ENCODE measurements at places on chromosomes 12 and 14.

DNA sequence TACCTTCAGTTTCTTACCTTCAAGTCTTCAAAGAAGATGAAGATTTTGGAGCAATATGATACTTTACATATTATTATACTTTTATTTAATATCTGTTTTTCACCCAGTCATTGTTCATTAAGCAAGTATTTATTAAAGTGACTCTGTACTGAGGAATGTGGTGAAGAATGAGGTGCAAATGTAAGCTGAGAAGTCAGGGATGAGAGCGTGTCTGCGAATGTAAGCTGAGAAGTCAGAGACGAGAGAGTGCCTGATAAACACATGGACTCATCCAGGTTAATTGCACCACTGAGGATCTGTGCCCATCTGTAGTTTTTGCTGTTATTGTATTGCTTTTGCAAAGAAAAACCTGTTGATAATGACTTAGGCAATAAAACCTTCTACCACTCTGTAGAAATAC lies 211.9 kb upstream of the FAR2 start:
- DNase-seq, result peak; percentile 72

GRCh38 chr14:67564236-67564635 lies 31.1 kb downstream of the PLEKHH1 start:
- no peak for DNase-seq

- DNase-seq, result no peak
Observed at GRCh38 chr12:7197841-7198240, 8.4 kb downstream of the PEX5 start.

DNA sequence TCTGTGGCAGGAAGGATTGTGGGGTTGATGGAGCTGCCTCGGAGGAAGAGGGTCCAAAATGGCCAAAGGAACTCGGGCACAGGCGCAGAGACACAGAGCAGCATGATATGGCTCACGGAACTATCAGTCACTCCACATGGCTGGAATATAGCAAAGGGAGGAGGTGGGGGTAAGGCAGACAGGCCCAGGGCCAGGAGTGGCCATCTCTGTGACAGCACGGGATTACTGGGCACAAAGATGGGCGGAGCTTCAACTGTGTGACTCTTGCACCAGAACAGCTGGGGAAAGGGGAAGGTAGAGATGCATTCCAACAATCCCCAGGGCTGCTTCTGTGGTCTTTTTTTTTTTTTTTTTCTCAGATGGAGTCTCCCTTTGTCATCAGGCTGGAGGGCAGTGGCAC lies 24.8 kb upstream of the EML1 start:
- peak; percentile 38 for DNase-seq

DNA sequence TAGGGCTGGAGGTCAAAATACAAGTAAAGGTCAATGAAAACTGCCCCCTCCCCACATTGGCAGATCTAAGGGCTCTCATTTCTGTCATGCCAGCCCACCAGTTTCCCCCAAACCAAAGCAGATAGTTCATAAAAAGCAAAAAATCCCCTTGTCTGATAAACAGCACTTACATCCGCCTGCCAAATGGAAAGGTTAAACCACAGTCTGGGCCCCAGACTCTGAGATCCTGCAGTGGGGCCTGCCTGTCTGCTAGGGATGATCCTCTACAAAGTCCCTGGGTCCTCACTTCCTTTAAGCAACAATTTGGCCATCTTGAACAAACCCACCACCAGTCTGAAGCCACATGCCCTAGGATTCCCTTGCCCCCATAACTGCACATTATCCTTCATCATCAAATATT lies 9.7 kb upstream of the RPS26 start:
- no peak for DNase-seq

DNA sequence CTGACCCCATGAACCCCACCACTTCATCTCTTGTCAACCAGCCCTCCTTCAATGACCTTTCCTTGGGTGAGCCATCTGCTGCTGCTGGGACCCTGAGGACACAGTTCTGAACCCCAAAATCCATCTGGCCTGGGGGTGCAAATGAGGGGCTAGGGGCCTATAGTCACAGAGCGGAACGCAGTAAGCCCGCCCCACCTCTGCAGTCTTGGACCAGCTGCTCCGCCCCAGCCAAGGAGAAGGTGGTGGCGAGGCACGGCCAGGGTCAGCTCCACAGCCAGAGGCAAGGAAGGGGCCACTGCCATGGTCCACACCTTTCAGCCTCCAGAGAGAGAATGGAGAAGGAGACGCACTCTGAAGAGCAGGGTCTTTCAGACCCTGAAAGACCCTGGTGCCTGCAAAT lies 5.1 kb downstream of the TMEM179 start:
- no peak for DNase-seq

DNA sequence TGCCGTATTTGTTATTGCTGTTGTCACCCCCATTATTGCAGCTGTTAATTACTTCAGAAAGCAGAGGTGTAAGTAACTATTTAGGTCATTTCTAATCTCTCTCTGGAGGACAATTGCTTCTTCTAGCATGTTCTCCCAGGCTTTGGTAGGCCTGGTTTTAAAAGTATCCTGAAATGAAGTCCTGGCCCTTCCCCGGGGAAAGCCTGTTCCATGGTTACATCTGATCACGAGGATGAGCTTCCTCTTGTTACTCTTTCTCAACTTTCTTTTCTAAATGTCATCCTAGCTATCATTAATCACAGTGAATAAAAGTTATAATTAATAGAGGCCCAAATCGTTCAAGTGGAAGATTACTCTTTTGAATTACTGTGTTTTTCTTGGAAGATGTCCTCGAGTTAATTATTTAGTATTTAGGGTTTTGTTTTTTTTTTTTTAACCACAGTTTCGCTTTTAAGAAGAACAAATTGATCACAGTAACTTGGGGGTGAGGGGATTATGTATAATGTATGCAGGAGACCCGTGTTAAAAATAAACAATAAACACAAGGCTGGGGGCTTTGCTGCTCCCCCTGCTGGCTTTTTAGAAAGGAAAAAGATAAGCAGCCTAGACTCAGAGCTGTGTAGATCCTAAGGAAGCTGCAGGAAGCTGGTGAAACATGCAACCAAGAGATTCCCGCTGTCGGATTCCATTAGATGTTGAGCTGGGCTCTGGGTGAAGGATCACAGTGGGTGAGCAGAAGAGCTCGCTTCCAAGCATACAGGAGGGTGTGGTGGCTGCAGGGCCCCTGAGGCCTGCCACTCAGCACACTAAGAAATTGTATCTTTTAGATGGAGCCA lies 420.1 kb downstream of the FUT8 start:
- DNase-seq, result peak; percentile 10

DNA sequence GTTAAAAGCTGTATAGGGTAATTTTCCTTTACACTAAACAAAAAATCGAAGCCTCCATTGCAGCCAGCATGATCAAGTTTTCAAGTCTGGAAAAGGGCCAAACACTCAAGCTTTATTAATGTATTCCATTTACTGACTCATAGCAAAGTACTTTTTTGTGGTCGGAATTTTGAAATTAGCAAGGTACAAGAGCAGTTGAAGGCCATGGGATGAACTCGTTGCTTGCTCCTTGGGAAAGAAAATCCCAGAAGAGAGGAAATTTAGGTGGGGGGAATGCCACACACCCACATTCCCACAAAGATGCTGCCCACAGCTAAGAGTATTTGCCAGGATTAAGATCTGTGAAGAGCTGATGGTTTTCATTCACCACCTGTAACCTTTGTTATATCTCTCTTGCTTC lies 333.7 kb downstream of the EGLN3 start:
- DNase-seq, result peak; percentile 86

DNA sequence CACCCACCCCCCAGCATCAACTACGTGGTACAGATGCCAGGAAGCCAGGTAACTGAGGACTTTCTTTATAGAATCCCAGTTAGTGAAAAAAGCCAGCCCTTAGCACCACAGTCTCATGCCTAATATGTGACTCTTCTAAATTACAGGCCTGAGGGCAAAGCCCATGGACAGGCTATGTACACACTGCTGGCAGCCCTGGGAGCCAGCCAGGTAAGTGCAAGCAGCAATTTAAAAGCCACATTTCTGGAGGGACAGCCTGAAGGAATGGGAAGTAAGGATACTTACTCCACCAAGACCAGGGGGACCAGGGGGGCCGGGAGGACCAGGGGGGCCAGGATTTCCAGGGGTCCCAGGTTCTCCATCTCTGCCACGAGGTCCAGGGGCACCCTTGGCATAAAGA lies 7.0 kb downstream of the COL2A1 start:
- DNase-seq, result no peak

DNA sequence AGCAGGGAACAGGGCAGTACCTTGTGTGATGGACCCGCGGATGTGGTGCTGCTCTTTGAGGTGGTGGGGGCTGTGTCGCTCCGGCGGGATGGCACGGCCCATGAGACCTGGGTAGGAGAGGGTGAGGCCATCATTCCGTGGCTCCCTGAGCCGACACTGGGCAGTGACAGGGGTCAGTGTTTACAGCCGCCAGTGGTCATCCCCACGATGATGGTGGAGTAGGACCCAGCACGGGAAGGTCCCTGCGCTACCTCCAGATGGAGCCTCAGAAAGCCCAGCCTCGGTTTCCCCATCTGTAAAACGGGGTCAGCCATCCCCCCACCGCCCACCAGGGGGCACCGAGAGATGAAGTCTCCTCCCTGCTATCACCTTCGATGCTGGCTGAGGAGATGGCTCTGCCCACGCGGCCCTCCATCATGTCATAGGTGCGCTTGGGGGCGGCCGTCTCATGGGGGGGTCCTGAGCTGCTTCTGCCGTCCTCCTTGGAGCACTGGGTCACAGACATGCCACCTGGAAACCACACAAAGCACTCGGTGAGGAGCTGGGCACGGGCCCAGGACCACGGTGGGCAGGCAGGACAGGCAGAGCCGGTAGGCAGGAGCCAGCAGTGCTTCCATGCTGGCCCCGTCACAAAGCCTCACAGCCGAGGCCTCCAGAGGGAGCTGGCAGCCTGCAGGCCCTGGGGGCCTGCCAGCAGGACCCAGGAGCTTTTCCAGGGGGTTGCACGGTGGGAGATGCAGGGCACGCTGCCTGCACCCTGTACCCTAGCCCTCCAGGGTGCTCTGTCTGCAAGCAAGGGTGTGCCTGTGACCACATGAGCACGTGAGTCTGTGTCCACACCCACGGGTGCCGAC lies 53.1 kb downstream of the RFLNA start:
- DNase-seq, result no peak

GRCh38 chr12:109910969-109911348 lies 10.9 kb downstream of the TCHP start:
- DNase-seq, result no peak

DNA sequence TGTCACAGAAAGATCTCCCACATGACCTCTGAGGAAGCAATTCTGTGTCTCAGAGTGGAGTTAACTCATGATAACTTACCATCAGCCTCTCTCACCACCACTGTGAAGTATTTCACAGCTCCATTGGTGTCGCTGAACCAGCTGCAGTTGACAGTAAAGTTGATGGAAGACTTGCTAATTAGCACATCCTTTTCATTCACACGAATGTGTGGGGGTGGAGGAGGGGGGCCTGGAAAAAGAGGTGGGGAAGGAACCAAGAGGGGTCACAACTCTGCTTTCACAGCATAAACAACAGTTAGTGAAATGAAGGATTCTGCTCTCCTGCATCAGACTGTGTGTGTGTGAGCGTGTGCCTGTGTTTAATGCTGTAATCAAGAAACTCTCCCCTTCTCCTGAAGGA lies 82.1 kb downstream of the PTPRB start:
- DNase-seq, result no peak

GRCh38 chr12:88559199-88559598 lies 21.1 kb downstream of the KITLG start:
- DNase-seq, result no peak

GRCh38 chr14:25837551-25837965 lies 760.3 kb downstream of the NOVA1 start:
- DNase-seq, result peak; percentile 4

DNA sequence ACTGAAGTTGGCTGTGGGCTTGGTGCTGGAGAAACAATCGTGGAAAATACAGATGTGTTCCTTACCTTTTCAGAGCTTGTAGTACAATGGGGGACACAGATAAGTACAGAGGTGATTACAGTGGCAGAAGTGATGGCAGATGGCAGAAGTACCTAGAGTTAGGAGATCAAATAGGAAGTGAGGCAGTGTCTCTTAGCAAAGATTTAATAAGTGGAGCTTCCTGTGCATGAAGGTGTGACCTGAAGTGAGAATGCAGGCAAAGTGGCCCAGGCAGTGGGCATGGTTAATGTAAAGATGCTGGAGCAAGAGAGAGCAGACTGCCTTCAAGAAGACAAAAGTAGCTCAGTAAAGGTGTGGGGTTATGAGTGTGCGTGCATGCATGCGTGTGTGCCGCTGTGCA lies 16.0 kb downstream of the LRRK2 start:
- no peak for DNase-seq

- DNase-seq, result no peak
Observed at GRCh38 chr12:124386661-124387527, 92.0 kb downstream of the RFLNA start.

DNA sequence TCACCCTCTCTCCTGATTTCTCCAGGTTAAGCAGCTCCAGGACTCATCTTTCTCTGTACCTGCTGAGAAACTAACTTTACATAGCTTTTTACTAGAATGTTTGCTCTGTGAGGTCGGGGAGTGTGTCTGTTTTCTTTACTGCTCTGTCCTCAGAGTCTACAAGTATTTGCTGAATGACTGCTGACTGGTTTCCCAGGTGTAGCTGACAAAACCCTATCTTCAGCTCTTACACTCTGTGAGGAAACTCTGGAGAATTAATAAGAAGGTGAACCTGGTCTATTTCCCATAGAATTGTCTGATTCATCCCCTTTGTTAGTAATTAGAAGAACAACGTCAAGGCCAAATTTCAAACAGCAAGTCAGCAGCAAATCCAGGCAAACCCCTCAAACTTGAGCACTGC lies 226.8 kb downstream of the ZFP36L1 start:
- no peak for DNase-seq

GRCh38 chr14:28762955-28763326 lies 3.6 kb upstream of the FOXG1 start:
- DNase-seq, result no peak

GRCh38 chr14:42475289-42475688 lies 868.6 kb downstream of the LRFN5 start:
- DNase-seq, result no peak

DNA sequence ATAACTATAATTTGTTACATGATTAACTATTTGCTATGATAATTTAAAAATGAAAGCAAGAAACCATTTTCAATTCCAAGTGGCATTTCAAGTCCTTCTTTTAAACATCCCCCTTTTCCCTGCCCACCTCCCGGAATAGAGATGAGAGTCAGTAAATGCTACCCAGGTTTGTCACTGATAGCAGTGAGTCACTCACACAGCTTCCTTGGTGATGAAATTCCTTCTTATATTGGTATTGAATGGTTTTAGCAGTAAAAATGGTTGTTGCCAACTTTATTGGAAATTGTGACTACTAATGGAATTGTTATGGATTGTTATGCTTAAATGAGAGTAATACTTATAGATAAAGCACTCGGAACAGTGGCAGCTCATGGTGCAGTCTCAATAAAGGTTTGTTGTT lies 90.5 kb downstream of the PPM1A start:
- no peak for DNase-seq

DNA sequence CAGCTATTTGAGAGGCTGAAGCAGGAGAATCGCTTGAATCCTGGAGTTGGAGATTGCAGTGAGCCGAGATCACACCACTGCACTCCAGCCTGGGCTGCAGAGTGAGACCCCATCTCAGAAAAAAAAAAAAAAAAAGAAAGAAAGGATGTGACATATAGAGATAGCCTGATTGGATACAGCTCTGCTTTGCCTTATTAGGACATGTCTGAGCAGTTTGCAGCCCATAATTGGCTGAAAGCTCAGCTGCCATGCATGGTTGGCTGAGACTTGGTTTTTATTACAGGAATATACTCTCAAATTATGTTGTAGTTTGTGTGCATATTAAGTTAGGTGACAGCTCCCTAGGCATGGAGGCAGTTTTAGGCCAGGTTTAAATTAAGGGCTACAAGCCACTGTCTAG lies 6.3 kb downstream of the TIGAR start:
- no peak for DNase-seq
